Activated naive CD4-positive, alpha-beta T cell treated with anti-CD3 and anti-CD28 coated beads, Interleukin-2, amount 50 U/mL, for 72 hours (primary cell): ENCODE measurements at places on chromosomes 2 and 18. TPM values are rescaled to one million over a fixed set of nuclear protein-coding genes. Genes with fewer than 3 reads are reported as not detected.

SMIM21 gene
- not detected for total RNA-seq

GRCh38 chr18:59382383-59382782 lies 23.3 kb upstream of the LMAN1 start:
- no peak for DNase-seq

GRCh38 chr2:227455200-227455599 lies 16.8 kb upstream of the AGFG1 start:
- DNase-seq, result no peak

DNA sequence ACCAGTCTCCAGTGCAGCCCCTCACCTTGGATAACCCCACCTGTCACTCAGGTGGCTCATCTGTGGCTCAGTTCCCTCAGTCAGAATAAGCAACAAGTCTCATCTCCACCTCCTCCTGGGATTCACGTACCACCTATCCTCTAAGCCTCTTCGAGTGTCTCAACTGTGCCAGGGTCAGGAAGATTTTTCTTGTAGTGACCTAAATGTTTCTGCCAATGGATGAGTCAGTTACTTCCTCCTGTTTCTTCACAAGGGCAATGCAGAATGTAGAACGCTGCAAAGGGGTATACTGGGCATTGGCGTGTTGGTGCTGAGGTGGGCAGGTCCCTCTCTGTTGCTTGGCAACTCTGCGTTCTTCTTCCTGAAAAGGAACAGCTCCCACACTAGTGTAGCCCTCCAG lies 213.3 kb upstream of the CXCR4 start:
- no peak for DNase-seq

GRCh38 chr18:58970943-58971790 lies 106.5 kb downstream of the ZNF532 start:
- DNase-seq, result no peak

GRCh38 chr2:176418768-176419167 lies 149.5 kb downstream of the MTX2 start:
- DNase-seq, result no peak

AQP12B gene
- not detected for total RNA-seq

CROCC2 gene
- not detected for total RNA-seq

DNA sequence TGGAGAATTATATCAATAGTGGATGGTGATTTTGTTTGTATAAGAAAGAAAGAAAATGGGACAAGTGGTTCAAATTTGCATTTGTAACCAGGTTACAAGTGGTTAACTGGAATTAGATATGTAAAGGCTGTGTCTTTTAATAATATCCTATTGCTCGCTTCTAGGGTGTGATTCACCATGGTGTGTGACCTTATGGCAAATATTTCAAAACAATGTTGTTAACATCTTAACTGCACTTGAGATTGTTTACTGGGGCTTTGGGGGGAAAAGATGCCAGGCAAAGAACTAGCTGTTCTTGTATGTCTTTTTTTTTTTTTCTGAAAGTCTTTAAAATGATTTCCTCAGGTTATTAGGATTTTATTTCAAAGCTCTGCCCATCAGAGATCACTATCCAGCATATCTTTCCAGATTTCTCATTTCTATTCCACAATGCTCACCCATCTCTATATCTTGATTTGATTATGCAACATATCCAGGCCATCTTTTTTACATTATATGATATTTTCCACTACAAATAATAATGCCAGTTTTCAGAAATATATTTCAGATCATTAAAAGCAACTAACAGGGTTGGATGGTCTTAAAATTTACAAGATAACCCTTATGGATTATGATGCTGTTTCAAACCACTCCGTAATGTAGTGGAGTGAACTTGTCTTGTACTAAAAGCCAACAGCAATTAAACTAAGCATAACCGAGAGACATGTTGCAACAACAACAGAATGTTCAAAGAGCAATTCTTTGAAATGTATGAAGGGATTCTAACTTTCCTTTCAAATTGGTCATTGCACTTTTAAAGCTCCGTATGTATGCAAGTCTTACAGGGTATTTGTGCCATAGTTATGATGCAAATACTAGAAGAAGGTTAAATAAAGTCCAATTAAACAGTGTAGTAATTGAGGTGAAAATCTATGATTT lies 341.5 kb upstream of the ETAA1 start:
- DNase-seq, result no peak

DNA sequence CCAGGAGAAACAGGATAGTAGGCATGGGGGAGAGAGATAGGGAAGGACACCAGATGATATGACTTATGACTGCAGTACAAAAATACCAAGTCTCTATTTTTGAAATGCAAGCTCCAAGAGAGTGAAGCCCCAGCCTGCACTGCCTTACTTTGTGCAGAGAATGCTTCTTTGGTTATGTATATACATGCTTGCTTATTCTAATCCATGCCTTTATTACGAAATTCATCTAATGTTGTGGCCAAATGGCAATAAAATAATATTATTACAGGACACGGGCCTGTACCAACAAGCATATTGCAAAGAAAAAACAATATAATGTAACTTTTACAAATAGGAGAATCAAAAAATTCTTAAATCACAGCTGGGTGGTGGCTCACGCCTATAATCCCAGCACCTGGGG lies 110.8 kb downstream of the BCL11A start:
- no peak for DNase-seq

GRCh38 chr18:56508370-56509036 lies 129.9 kb downstream of the TXNL1 start:
- no peak for DNase-seq

ASXL3 gene
- not detected for total RNA-seq

DNA sequence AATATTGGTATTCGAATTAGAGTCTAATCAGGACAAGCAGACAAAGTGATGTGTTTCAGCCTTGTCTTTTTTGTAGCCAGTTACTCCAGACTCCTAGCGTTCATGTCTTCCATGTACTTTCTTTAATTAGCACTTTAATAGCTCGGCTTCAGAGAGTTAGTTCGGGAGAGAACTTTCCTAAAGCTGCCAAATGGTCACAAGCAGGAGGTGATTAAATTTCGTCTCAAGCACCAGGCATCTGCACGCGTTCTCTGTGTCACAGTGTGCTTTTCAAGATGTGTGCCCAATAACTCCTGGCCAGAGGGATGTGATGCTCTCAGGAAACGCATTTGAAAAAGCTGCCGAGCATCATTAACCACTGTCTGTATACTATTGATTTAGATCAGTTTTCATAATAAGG lies 790.8 kb downstream of the SOCS6 start:
- no peak for DNase-seq

ADRA2B gene
- total RNA-seq, result 0.47 TPM

CCDC148 gene
- total RNA-seq, result 0.08 TPM

VIL1 gene
- not detected for total RNA-seq

DNA sequence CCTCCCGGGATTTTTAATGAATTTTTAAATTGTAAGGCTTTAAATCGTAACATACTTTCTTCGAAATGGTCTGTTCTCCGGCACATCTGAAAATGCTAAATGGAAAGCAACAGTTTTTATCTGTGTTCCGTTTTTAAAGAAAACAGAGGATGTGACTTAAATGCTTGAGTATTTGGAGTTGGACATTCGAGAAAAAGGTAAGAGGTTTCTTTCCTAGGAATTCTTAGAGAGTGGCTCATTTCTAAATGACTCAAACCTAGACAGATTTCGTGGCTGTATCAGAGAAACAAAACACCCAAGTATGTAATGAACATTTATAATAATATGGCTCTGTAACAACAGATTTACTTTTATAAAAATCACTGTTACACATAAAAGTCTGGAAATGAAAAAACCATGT lies 177.6 kb upstream of the CCDC68 start:
- DNase-seq, result no peak

- DNase-seq, result no peak
These were observed 2.0 kb downstream of the SP9 start for GRCh38 chr2:174336501-174337336.

RESP18 gene
- not detected for total RNA-seq

DNA sequence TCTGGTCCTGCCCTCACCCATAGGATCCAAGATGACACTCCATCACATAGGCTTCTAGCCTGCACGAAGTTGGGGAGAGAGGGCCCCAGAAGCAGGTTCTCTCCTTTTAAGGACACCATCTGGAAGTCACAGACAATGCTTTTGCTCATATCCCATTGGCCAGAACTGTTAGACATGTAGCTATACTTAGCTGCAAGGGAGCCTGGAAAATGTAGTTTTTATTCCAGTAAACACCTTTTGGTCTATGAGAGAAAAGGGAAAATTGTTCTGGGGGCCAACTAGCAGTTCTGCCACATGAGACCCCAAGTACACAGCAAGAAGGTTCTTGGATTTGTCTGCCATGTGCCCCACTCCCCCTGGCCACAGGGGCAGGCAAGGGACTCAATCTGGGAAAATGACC lies 206.1 kb downstream of the ZFP36L2 start:
- no peak for DNase-seq

GRCh38 chr18:37383036-37383785 lies 182.4 kb downstream of the CELF4 start:
- no peak for DNase-seq

- no peak for DNase-seq
These were observed 15.6 kb downstream of the COLEC12 start for GRCh38 chr18:484749-485464.

DNA sequence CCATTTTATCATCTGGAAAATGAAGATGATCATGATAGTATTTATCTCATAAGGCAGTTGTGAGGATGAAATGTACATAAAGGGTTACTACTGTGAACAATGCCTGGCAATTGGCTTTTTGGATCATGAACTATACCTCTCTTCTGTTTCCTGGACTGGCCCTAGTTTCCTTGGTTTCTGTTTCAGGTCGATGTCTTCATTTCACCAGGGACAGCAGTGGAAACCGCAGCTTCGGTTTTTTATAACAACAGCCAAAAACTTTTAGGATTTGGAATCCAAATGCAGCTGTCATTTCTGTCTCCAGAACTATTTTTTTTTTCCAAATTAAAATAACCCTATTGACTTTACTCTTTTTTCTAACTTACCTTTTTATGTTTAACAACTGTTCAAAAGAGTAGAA lies 425.1 kb downstream of the RND3 start:
- no peak for DNase-seq

- no peak for DNase-seq
These were observed 59.3 kb upstream of the MAP4K4 start for GRCh38 chr2:101638181-101638711.

LINC00305 gene
- total RNA-seq, result not detected

DNA sequence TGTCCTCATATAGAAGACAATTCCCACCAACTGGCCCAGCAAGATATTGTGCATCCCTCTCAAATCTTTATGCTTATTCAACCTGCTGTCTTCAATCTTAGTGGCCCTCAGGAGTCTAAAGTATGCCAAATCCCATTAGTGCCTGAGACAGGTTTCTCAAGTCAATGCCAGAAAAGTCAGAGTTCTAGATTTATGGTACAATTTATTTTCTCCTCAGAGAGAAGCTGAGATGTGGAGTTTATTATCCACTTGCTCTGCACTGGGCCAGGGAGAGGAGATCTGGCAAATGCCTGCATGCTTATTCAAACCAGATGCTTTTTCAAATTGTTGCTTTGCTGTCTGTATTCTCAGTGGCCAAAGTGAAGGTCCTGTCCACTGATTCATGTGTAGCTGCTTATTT lies 825.2 kb downstream of the METTL4 start:
- no peak for DNase-seq

DNA sequence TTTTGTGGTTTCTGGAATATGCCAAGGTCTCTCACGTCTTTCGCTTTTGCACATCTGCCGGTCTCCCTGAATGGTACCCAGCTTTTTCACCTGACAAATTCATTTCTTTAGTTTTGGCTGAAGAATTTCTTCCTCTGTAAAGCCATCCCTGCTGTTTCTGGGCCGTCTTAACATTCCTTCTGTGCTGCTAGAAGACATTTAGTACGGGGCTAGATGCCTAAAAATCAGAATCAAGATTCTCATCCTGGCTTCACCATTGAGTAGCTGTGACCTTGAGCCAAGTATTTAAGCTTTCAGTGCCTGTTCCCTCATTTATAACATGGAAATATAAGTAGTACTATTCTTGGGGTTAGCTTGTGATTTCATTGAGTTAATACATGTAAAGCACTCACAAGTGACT lies 6.4 kb upstream of the BCL2 start:
- no peak for DNase-seq

GRCh38 chr18:33673689-33674088 lies 95.7 kb downstream of the ASXL3 start:
- no peak for DNase-seq

GRCh38 chr2:120818441-120818920 lies 82.8 kb downstream of the GLI2 start:
- no peak for DNase-seq

DNA sequence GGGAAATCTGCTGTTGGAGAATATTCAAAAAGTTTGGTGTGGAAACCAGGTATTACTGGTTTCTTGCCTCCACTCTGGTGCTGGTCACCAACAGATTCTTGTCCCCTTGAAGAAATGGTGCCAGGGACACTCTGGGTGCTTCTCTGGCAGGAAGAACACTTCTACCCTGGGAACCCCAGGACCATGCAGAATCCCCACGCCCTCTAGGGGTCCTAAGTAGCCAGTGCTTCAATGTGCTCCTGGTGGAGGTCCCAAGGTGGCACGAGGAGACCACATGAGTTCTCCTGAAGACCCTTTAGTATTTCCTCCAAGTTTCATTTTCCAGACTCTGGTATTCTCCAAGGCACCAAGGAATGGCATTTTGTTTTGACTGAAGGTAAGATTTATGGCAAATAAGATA lies 380.6 kb downstream of the TSN start:
- no peak for DNase-seq

GRCh38 chr2:167987558-167987957 lies 259.8 kb downstream of the STK39 start:
- no peak for DNase-seq

- no peak for DNase-seq
These were observed 18.4 kb upstream of the B3GNT2 start for GRCh38 chr2:62177392-62178049.

DNA sequence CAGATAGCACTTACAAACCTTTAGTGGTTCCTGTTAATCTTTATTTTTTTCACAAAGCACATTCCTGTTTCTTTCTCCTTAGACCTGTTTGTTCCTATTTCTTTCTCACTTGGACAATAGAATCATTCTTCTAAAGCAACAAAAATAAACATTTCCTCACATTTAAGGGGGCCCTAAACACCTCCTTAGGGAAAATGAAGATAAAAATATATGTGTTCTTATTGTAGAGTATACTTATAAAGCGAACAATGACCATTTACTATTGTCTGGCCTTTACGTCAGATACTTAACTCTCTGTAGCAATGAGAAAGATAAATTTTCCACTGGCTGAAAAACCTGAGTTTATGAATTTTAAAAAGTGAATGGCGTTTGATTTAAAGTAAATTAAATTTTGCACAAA lies 234.6 kb downstream of the TCF4 start:
- no peak for DNase-seq

DNA sequence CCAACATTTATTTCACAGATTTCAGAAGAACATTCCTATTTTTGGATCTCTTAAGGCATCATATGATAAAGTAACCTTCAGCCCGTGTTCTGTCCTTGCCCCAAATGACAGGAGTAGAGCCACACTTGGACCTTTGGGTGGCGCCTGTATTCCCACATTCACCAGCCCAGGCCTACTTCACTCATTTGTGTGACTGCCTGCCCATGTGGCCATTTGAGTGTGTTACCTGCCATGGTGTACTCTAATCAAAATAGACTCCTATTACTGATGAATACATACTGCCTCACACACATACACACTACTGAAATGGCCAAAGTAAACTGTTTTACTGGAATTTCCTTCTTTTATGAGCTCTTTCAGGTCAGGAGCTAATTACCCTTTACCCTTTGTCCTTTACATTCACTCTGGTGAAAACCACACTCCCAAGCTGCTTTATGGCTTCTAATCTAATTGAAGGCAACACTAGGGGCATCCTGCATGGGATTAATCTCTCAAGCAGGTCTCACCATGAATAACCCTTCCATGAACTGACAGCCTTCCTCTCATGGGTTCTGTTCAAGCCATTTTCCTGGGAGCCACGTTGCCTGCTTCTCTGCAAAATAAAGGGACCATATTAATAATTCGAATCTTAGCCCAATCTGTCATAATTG lies 271.0 kb upstream of the GALNT5 start:
- no peak for DNase-seq
